ENCODE measurements at places on chromosomes 16 and 17.

DNA sequence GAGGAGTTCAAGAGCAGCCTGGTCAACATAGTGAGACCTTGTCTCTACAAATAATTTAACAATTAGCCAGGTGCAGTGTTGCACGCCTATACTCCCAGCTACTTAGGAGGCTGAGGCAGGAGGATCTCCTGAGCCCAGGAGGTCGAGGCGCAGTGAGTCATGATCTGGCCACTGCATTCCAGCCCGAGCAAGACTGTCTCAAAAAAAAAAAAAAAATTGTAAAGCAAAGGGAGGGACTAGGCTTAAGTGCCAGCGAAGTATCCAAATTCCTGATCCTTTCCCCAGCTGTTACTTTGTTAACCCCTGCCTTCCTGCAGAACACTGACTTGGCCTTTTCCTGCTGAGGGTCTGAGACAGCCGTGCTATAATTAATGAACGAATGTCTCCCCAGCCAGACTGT, 2.7 kb downstream of the GDPD3 start:
- no peak for ATAC-seq

- ATAC-seq = no peak
Observed at GRCh38 chr16:84545114-84545737, 40.8 kb upstream of the MEAK7 start.

DNA sequence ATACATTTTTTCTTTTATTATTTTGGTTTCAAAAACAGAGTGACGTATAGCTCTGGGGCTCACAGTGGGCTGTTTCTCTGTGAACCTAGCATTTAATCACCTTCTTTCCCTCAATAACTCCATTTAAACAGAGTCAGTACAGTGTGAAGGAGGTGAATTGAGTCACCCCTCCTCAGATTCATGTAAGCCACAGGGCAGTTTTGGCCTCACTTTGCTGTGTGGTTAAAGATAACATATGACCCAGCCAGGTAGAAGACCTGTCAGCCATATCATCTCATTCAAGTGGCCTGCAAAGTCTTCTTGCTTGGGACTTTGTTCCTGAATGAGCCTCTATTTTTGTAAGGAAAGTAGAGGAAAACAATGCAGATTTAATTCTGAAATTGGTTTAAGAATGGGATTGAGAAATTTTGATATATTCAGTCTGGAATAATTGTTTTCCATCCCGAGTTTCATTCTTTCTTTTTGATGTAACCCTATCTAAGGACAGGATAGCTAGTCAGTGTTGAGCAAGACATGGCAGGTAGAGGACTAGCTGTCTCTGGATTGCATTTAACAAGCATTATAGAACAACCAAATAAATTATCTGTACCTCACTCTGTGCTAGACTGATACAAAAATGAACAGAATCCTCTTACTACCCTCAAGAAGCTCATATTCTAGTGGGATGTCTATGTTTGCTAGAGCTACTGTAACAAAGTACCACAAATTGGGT, 13.1 kb downstream of the MAP2K6 start:
- no peak for ATAC-seq

- no peak for ATAC-seq
Observed at GRCh38 chr16:89779909-89780305, 36.5 kb downstream of the FANCA start.

DNA sequence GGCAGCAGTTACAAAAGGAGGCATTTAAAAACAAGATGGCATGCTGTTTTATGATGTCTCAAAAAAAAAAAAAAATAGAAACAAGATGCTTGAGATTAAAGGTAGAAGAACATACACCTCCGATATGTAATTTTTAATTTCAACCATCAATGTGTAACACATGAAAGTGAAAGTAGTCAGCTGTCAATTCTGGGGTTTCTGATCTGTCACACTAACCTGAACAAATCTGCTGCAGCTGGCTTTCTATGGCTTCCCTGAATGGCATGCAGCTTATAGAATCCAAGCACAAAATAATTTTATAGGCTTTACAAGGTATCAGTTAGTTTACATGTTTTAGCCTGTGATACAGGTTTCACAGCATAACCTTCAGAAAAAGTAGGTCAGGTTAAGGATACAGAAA, 13.5 kb downstream of the GLYR1 start:
- no peak for ATAC-seq

DNA sequence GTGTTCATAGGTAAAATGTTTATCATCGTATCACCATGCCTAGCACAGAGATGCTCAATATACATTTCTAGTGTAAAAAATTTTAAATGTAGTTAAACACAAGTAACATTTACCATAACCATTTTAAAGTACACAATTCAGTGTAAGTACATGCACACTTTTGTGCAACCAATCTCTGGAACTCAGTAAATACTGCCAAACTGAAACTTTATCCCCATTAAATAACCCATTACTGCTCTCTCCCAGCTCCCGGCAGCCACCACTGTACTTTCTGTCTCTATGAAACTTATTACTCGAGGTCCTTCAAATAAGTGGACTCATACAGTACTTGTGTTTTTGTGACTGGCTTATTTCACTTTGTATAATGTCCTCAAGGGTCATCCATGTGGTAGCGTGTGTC, 29.0 kb downstream of the RMI2 start:
- no peak for ATAC-seq

GRCh38 chr17:55959756-55960155, 193.5 kb upstream of the ANKFN1 start:
- ATAC-seq = no peak

DNA sequence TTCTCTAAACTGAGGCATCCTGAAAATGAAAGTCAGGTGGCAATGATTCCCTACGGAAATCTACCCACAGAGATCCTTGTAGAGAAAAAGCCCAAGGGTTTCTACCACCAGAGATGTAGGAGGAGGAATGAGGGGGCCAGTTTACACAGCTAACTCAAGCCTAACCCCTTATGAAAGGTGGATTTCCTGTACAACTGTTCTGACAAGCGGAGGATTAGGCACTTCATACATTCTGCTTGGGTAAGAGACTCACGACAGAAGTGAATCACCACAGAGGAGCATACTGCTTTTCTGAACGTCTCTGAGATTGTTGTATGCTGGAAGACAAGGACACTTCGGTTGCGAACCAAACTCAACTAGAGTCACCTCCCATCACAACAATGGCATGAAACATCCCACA, 72.7 kb downstream of the SMG6 start:
- no peak for ATAC-seq

DNA sequence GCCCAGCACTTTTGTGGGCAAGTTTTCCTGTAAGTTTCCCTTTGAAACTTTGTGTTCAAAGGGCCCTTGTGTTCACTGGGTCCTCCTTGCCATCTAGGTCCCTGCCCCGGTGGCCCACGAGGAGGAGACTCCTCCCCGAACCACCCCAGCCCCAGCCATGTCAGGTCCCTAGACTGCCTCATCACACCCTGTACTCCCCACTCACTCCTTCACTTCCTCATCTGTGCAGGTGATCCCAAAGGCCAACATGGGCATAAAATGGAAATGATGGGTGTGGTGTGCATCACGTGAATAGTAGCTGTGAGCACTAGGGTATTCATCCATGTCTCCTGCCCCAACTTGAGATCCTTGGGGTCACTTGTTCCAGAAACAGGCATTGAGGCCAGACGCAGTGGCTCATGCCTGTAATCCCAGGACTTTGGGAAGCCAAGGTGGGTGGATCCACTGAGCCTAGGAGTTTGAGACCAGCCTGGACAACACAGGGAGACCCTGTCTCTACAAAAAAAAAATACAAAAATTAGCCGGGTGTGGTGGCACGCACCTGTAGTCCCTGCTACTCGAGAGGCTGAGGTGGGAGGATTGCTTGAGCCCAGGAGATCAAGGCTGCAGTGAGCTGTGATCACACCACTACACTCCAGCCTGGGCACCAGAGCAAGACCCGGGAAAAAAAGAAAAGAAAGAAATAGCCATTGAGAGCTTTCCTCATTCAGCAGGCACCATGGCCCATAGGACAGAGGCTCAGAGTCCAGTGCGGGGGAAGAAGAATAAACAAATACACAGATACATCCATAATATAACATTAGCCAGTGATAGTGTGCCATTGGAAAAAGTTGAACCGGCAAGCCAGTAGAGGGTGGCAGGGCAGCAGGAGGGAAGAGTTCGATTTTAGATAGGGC, 74.5 kb downstream of the KATNIP start:
- ATAC-seq = no peak

DNA sequence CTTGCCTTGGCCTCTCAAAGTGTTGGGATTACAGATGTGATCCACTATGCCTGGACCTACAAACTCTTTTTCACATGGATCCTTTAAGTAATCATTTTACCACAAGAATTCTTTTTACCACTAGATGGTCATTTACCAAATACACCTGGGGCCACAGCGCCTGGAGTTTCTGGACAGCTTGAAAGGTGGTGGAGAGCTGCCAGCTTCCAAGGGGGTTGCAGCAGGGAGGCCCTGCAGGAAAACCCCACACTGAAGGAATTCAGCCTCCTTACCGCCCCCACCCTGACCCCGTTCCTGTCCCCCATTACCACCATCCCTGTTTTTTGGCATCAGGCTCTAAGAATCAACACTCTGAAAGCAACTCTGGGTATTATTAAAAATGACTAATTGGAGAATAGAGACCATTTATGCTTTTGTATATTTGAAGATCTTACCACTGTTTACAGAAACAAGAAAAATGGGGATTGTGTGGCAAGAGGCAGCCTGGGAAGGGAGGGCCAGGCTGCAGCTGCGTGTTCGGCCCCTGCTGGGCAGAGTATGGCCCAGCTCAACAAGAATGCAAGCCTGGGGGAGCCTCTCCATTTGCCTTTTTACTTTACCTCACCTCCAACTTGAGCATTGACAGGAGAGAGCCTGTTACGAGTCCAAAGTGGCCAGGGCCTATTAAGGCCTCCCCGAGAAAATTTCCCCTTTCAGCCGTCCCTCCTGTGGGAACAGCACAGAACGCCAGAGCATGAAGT, 209.9 kb downstream of the ZFHX3 start:
- peak; percentile 73 for ATAC-seq

DNA sequence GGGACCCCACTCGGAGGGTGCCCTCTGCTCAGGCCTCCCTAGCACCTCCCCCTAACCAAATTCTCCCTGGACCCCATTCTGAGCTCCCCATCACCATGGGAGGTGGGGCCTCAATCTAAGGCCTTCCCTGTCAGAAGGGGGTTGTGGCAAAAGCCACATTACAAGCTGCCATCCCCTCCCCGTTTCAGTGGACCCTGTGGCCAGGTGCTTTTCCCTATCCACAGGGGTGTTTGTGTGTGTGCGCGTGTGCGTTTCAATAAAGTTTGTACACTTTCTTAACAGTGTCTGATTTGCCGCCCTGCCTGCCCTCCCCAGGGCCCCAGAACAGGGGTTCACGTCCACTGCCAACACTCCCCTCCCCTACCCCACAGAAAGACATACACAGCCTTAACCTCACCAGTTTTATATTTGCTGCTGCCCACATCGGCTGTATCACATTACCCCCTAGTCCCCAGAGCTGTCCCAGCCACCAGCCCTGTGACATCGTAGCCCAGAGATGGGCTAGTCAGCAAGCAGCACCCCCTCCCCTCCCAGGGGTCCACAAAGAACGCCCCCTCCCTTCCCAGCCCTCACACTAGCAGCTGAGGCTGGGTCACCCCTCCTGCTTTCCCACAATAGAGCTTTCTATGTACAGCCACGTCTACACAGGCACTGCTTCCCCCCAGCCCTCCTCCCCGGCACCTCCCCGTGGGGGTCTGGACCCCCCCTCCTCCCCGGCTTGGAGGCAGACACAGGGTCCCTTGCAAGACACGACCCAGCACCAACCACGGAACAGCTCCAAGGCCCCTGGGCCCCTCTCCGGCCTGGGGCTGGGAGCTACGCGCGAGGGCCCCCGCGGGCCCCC, 7.9 kb downstream of the GRN start:
- peak; percentile 31 for ATAC-seq

GRCh38 chr16:25636662-25637061, 55.1 kb upstream of the HS3ST4 start:
- ATAC-seq = no peak

GRCh38 chr16:57632568-57632967, 4.1 kb downstream of the ADGRG1 start:
- ATAC-seq = no peak

DNA sequence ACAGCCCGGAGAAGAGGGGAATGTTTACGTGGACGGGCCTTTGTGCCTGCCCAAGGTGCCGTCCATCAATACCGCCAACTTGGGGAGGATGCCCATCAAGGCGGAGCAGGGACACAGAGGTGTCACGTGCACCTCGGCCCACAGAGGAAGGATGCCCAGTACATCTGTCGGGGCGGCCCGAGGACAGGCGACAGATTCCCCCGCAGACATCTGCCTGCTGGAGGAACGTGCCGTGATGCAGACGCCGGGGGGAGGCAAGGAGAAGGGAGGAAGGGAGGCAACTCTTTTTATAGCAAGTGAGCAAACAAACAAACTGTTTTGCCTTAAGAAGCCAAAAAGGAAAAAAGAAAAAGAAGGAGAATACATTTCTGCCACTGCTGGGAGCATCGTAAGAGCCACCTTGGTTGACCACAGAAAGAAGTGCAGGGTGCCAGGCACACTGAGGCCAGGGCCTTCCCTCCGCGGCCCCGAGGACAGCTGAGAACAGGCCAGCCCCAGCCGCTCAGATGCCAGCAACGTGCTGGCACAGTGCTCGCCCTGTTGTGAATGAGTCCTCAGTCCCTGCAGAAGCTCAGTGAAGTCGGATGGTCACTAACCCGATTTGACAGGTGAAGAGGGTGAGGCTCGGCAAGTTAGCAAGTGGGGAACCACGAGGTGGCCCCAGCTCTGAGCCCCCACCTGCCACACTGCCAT, 146.4 kb downstream of the RBFOX3 start:
- no peak for ATAC-seq

DNA sequence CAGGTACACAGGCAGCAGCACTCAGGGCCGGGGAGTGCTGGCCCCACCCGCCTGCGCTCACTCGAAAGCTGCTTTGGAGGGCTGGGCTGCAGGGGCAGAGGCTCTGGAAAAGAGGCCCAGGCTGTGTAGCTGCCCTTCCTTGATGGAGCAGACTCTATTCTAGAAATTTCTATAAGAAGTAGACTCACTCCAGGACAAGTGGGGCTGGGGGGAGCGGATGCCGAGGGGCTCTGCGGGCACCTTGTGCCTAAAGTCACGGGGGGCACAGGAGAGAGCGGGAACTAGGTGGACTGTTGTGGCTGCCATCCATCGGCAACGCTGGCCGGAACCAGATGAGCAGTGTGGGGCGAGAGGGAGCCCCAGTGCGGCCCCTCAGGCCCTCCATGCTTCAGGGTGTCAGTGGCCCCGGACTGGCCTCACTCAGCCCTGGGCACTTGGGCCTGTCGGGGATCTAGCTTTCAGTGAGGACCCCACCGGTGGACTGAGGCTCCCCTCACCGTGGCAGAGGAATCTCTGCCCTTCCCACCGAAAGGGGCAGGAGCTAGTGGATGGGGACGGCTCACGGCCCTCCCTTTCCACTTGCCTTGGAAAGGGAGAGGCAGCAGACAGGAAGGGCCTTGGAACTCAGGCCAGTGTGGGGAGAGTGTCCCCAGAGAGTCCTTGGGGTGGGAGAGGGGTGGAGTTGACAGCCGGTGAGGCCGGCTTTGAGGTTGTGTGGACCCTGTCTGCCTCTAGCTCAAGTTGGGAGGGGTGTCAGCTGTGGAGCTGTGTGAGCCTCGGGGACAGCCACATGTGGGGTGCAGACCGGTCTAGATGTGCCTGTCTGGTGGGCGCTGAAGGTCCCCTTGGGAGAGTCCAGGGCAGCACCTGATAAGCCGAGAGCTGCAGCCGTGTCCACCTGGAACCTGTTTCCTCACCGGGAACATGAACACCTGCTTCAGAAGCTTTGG, 16.6 kb downstream of the ENDOV start:
- no peak for ATAC-seq

GRCh38 chr16:35552763-35553162, 2093.4 kb downstream of the TP53TG3F start:
- ATAC-seq = no peak
